Stimulated activated CD4-positive, alpha-beta T cell treated with anti-CD3 and anti-CD28 coated beads, Interleukin-4, amount 100 ng/mL, for 24 hours (primary cell): ENCODE measurements at places on chromosomes 1 and 21.

DNA sequence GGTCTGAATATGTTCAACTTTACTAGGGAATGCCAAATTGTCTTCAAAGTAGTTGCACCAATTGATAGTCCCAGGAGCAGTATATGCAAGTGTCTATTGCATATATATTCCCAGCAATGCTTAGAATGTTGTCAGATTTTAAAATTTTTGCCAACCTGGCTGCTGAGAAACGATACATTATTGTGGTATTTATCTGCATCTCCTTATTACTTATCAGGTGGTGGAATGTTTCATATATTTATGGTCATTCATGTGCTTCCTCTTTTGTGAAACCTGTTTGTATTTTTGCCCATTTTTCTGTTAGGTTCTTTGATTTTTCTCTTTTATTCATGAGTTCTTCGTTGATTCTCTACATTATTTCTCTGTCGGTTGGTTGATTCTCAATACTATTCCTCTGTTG is 39.5 kb downstream of the COLGALT2 start:
- DNase-seq: no peak

DNA sequence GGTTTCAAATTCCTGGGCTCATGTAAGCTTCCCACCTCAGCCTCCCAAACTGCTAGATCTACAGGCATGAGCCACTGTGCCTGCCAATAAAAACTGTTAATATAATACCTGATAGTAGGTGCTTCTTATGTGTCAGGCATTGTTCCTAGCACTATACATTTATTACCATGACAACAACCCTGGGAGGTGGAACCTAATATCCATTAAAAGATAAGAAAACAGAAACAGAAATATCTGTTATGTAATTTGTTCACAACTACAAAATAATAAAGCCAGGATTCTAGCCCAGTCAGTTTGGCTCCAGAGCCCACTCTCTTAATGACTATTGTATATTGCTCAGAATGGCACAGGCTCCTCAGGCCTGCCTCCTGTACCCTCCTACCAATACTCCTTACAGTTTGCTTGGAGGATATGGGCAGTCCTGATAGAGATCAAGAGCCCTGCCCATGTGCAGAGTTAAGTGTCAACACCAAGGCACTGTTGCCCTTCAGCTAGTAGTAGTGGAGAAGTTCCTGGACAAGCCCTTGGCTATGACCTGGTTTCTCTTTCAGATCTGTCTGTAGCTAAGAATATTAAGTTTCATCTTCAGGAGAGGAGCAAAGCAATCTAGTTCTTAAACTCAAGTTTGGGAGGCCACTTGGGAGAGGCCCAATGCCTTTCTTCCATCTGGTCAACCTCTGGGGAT is 22.4 kb downstream of the RPL5 start:
- no peak for DNase-seq

GRCh38 chr1:35619237-35620121 is 21.8 kb downstream of the PSMB2 start:
- DNase-seq: no peak

DNA sequence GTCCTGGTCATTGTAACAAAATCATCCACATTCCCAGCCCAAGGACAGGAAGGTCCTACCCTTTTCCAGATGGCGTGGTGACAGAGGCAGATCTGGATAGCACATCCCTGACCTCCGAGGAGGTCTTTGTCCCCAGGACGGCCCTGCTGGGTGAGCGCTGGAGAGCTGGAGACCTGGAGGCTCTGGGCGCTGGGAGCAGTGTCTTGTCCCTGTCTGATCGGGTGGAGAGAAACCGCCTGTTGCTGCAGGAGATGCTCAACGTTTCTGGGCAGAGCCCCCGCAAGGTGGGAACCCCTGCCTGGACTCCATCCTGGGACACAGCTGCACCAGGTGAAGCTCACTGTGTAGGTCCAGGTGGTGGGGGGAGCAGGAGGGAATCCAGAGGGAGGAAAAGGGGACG is 4.1 kb downstream of the KIAA1614 start:
- DNase-seq: no peak

DNA sequence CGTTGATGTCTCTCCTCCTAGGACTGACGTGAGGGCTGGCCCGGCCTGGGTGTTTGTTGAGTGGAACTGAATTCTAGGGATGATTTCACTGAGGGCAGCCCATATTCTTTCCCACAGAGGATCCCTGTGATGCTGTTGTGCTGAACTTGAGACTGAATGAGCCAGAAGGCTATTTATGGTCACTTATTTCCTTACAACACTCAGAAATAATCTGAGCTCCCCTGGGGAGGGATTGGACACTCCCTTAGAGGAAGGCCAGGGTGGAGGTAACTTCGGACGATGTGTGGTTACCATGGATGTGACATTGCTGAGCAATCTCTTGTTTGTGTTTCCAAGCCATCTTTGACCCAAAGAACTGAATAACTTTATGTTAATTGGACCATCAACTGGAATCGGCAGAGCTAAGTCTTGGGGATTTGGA is 5.1 kb upstream of the TMCO4 start:
- DNase-seq: no peak

- DNase-seq: peak; percentile 38
These were observed 1.3 kb downstream of the TGFBR3 start for GRCh38 chr1:91884459-91885212.

DNA sequence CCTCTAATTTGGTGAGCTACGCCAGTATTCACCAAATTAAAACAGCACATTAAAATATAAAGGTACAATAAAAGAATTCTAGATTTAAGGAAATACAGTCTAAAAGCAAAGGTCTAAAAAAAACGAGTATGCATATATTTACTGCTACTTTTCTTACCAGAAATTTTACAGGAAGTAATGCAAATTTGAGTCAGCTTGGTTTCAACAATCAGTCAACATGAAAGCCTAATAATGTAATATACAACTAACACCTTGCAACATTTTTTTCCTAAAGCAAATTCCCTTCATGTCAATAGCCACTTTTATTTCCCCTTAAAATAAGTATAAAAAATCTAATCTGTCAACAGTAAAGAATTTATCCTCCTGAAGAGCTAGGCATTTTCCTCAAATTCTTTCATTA is 11.9 kb downstream of the PTP4A2 start:
- DNase-seq: no peak

- peak; percentile 34 for DNase-seq
These were observed 10.7 kb downstream of the MACF1 start for GRCh38 chr1:39214998-39215873.

DNA sequence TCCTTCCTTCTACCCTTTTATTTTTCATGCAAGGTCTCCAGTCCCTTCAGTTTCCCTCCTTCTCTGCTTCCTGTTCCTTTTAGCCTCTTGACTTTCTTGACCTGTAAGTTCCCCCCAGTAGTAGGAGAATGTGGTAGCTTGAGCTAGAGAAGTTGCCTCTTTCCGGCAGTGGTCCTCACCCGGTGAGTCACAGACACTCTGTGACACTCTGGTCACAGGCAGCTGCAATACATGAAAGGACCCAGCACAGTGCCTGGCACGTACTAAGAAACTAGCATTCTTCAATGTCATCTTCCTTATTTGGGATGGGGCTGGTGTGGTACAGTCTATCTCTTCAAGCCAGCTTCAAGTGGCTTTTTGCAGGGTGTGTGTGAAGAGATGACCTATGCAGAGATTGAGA is 16.0 kb downstream of the PFKFB2 start:
- no peak for DNase-seq

GRCh38 chr1:227753999-227754711 is 18.9 kb downstream of the SNAP47 start:
- DNase-seq: no peak

DNA sequence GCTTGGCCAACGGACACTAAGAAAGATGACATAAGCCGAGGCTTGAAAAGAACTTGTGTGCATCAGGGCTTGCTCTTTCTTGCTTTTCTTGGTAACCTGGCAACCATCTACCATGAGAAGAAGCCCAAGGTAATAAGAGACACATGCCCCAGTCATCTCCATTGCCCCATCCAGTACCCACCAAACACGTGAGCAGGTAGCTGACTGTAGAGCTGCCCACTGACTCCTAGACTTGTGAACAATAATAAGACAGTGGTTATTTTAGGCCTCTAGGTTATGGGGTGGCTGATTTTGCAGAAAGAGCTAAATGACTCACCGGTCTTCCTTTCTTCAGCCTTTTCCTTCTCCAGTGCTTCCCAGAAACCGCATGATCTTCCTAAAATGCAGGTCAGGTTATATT is 105.0 kb upstream of the JUN start:
- no peak for DNase-seq

- DNase-seq: no peak
These were observed 5.1 kb downstream of the CR1 start for GRCh38 chr1:207501071-207501470.

DNA sequence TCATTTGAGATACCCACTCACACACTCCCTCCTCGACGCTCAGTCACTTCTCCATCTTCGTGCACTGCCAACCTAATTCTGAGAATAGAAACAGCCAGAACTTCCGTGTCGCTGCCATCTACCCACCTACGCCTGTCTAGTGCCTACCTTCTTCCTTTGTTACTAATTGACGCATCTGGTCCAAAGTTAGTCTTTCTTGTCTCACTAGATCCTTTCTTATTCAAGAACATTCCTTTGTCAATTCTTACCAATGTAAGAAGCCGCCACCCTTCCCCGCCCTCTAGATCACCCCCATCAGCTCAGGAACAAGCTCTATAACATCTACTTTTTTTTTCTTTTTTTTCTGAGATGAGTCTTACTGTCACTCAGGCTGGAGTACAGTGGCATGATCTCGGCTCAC is 3.7 kb downstream of the PADI6 start:
- DNase-seq: no peak

GRCh38 chr1:244614113-244614836 is 38.7 kb upstream of the DESI2 start:
- no peak for DNase-seq

GRCh38 chr1:114008480-114008941 is 29.2 kb downstream of the OLFML3 start:
- no peak for DNase-seq

- DNase-seq: no peak
These were observed 22.2 kb upstream of the DPT start for GRCh38 chr1:168751195-168751650.

DNA sequence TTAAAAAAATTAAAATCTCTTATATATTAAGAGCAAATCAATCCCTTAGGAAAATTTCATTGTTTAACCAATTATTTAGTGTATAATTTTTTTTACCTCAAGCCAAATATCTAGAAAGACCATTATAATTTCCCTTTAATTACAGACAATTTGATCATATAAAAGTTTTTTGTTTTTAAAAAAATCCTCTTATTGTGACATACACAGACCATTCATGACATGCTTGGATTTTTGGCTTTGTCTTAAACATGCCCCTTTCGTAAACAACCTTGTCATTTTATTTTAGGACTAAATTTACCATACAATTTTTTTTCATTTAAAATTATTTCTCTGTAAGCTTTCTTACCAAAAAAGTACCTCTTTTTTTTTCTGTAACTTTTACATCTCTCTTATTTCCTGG is 14.2 kb upstream of the CYP4B1 start:
- DNase-seq: no peak

- no peak for DNase-seq
These were observed 57.7 kb downstream of the DMAP1 start for GRCh38 chr1:44270686-44271628.

GRCh38 chr1:118298397-118298796 is 113.4 kb upstream of the SPAG17 start:
- DNase-seq: no peak

- no peak for DNase-seq
These were observed 108.8 kb downstream of the SMYD3 start for GRCh38 chr1:246398126-246398813.

DNA sequence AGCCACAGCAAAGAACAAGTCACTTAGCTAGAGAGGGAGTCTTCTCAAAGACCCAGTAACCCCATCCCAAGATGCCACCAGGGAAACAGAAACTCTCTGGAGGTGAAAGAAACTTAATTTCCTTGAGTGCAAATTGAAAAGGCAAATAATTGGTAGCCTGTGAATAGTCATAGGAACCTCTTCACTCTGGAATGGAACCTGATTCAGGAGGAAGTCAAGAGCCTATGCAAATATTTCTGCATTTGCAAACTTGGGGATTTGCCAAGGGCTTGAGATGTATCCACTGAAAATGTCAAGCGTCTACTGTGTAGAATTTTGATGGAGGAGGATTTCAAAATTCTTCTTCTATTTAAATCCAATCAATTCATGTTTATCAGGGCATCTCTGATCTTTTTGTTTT is 5.7 kb downstream of the HIVEP3 start:
- DNase-seq: no peak

GRCh38 chr1:26345718-26346117 is 8.2 kb downstream of the CRYBG2 start:
- DNase-seq: no peak

- DNase-seq: no peak
These were observed 211.8 kb upstream of the C1orf105 start for GRCh38 chr1:172208635-172209034.

DNA sequence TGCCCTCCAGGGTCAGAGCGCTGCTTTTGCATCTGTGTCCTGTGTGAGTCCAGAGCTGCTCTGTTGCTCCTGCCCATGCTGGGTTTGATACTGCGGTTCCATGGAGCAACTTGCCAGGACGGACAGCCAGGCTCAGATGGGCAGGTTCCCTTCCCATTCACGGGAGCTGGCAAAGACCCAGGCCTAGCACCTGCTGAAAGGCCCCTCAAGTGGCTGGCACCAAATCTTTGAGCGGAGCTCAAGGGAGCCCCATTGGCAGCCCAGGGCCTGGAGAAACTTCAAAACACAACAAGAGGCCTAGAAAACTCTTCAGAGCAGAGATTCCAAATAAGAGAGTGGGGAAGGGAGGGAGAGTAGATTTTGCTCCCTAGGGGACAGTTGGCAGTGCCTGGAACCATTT is 97.2 kb downstream of the ACTL8 start:
- no peak for DNase-seq
